ENCODE measurements at places on chromosomes 6 and 20.

DNA sequence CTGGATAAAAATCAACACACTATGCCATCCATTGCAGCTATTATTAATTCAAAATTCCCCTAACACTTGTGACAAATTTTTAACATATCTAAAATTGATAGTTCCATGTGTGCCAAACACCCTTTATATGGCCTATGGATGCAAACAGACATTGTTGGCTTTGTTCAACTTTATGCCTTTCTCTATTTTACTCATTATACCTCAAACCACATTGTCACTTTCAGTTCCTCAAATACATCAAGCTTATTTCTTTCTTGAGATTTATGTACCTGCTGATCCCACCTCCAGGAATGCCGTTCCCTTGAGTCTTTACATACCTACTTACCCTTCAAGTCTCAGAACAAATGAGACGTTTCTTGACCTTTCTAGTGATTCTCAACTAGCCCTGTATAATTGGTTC lies 193.5 kb upstream of the PLN start:
- DNase-seq = no peak

GRCh38 chr6:38813041-38813823 lies 98.1 kb downstream of the DNAH8 start:
- DNase-seq = no peak

GRCh38 chr6:117613920-117614560 lies 11.7 kb upstream of the GOPC start:
- no peak for DNase-seq

DNA sequence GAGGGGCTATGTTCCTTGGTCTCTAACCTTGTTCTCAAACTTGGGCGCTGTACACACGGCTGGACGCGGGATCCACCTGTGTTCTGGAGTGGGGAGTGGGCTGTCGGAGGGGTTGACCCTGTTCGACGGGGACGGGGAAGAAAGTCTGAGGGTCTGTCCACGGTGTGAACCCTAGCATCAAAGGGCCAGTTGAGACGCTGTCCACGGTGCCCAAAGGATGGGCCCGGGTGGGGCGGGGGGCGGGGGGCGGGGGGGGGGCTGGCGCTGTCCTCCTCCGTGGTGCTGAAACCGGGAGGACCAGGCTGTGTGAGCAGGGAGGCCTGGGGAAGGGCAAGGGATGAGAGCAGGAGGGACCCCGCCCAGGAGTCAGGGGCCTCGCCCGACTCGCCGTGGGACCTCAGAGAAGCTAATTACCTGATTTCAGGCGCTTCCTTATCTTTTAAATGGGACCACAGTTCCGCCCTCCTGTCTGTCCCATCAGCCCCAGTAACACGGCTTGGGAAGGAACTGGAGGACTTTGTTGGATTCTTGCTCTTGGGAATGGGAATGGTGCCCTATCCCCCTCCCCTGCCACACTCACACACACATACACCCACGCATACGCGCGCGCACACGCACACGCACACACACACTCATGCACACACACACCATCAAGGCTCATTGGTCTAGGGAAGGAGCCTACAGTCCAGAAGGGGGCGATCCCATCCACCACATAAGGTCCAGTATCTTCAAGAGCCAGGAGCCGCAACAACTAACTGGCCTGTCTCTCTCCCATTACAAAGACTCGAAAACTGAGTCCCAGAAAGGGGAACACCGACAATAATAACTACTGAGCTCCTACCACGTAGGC lies 1.0 kb upstream of the VSTM2L start:
- DNase-seq = peak; percentile 78

DNA sequence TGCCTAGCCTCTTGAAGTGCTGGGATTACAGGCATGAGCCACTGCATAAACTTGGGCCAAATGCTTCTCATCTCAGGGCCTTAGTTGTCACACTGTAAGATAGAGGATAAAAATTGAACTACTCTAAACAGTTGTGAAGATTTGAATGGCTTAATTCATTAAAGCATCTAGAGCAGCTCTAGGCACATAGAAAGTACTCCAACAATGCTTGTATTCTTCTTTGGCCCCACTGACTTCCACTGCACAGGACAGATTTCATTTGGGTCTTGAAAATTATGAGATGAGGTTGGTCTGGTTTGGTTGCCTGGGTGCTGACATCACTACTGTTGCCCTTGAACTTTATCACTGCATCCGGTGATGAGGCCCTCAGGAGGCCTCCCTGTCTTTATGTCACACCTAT lies 10.0 kb upstream of the HBS1L start:
- DNase-seq = no peak

- DNase-seq = no peak
These were observed 239.7 kb upstream of the SUPT3H start for GRCh38 chr6:45617441-45617840.

DNA sequence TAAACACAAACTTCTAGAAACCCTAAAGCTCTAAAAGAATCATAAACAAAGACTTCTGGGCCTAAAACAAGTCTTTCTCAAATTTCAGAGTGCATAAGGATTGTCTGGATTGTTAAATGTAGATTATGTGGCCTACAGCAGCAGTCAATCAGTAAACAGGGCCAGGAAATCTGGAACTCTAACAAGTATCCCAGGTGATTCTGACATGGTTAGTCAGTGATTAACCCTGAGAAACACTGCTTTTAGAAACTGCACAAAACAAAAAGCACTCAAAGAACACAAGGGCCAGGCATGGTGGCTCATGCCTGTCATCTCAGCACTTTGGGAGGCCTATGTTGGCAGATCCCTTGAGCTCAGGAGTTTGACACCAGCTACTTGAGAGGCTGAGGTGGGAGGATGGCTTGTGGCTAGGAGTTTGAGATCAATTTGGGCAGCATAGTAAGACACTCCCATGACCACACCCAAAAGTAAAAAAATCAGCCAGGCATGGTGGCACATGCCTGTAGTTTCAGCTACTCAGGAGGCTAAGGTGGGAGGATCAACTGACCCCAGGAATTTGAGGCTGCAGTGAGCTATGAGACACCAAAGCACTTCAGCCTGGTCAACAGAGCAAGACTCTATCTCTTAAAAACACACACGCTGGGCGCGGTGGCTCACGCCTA lies 5.9 kb downstream of the MED20 start:
- no peak for DNase-seq

DNA sequence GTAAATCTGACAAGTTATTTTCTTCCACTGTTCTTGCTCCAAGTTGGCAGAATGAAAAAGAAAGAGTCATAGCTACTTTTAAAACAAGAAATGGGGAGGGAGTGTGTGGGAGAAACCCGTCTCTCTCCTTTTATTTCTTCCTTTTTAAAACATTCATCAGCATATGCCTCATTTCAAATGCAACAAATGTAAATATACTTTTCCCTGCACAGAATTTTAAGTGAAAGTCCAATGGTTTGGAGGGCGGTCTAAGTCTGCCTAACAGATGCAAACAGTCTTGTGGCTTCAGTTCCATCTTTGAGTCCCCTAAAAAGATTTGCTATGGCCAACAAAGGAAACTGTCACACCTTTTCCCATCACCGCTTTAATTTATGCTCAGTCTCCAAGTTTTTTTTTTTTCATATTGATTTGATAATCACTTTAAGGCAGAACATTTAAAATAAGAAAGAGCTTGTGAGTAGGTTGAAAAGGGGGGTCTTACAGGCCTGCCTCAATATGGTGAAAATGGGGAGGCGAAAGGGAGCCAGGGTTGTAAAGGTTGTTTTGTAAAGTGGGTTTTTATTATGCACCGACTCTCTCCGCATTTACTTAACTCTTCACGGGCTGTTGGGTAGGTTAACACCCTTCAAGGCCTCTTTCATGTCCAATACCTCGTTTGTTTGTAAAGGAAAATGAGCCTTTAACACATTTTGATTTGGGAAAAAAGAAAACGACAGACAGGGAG lies 4.6 kb downstream of the TFAP2D start:
- no peak for DNase-seq

- DNase-seq = no peak
These were observed 137.0 kb upstream of the AFDN start for GRCh38 chr6:167689751-167690150.

GRCh38 chr20:12061466-12061865 lies 143.8 kb downstream of the BTBD3 start:
- DNase-seq = no peak

- DNase-seq = no peak
These were observed 569 bp upstream of the CDC5L start for GRCh38 chr6:44386929-44387345.

- no peak for DNase-seq
These were observed 223.6 kb downstream of the HIVEP2 start for GRCh38 chr6:142721215-142721920.

- DNase-seq = no peak
These were observed 115.6 kb downstream of the MTHFD1L start for GRCh38 chr6:150981095-150981494.

DNA sequence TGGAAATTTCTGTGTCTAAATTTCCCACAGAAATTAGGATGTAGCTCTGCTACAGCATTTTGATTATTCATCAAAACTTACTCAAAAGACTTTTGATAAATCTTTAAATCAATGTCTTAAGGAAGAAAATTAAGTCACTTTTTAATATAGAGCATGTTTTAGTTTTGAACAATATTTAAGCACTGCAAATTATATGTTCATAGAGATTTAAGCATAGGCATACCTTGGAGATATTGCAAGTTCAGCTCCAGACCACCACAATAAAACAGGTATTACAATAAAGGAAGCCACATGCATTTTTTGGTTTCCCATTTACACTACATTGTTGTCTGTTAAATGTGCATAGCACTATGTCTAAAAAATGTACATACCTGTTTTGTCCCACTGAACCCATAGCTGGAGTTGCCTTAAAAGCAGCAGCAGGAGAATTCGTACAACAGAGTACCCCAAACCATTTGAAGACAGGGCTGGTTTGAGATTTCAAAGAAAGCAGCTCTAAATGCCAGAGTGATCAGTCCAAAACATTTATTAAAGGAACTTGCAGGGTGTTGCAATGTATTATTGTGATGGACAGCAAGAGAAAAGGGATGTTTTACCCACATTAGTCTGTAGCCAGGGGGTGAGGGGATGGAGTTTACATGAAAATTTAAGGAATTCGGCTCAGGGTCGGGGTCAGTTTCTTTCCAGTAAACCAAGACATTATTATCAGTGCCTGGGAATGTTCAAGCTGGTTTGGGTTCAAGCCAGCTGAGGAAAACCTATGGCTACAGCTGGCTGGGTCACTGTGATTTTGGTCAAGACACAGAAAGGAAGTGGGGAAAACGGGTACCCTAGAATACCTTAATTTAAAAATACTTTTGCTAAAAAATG lies 6.3 kb upstream of the LOC128125822 start:
- no peak for DNase-seq

GRCh38 chr6:43292763-43293318 lies 5.2 kb upstream of the SLC22A7 start:
- DNase-seq = no peak

DNA sequence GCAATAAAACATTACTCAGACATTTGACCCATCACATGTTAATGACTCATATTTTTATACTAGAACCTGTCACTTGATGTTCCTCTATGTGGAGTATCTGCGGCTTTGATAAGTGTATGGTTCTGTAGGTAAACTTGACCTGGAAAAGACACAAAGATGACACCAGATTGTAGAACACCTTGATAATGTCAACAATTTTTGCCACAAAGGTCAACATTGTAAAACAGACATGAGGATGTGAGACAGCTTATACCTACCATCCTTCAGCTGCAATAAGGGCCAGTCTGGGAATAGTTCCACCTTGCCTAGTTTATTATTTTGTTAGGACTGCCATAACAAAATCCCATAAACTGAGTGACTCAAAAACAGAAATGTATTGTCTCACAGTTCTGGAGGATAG lies 202.4 kb downstream of the LMBRD1 start:
- no peak for DNase-seq

GRCh38 chr20:49219924-49220831 lies 962 bp downstream of the DDX27 start:
- no peak for DNase-seq

All from WERI-Rb-1 (cell line).